Stomach (tissue), 19 donors: ENCODE measurements at places on chromosomes 4 and X. TPM values are rescaled to one million over a fixed set of nuclear protein-coding genes. Genes with fewer than 3 reads are reported as not detected.

Gene UNC5C
- total RNA-seq = 14.3 TPM

Gene DCHS2
- total RNA-seq = not detected

Gene MAGEA2B
- not detected for total RNA-seq

Gene ATP1B4
- not detected for total RNA-seq

Gene RGS12
- total RNA-seq = 32.9 TPM

Gene DMRTC1
- total RNA-seq = not detected

Gene USP46
- total RNA-seq = 2.7 TPM

Gene GK
- total RNA-seq = 11.0 TPM

Gene SLC10A4
- total RNA-seq = not detected

Gene PCDH19
- 1.3 TPM for total RNA-seq

Gene SLC38A5
- total RNA-seq = 18.2 TPM

Gene SLC9B1
- 3.7 TPM for total RNA-seq

Gene DNAAF6
- 1.3 TPM for total RNA-seq

Gene WAS
- total RNA-seq = 2.3 TPM

Gene ARAF
- total RNA-seq = 135 TPM

Gene NSG1
- total RNA-seq = 1.2 TPM

Gene C4orf50
- total RNA-seq = 1.2 TPM

Gene ODAPH
- total RNA-seq = not detected

Gene GNL3L
- total RNA-seq = 19.4 TPM

Gene SLC6A8
- total RNA-seq = 19.1 TPM

Gene TKTL2
- not detected for total RNA-seq

Gene GPR143
- total RNA-seq = not detected

Gene SATL1
- total RNA-seq = not detected

Gene ITM2A
- total RNA-seq = 38.8 TPM

Gene ZBTB49
- 7.3 TPM for total RNA-seq

Gene DUSP9
- not detected for total RNA-seq

Gene MAGEB10
- not detected for total RNA-seq

Gene GPAT3
- total RNA-seq = 15.8 TPM

Gene VEGFD
- total RNA-seq = not detected

Gene HSPA4L
- total RNA-seq = 17.0 TPM

Gene ZDHHC15
- 0.58 TPM for total RNA-seq

Gene TBX22
- total RNA-seq = not detected

Gene ZNF718
- 18.2 TPM for total RNA-seq

Gene USP9X
- total RNA-seq = 49.6 TPM

Gene MAP3K15
- total RNA-seq = not detected

Gene UGT2A3
- not detected for total RNA-seq

Gene AMBN
- not detected for total RNA-seq

Gene CNGA1
- 2.8 TPM for total RNA-seq

Gene SPANXA1
- total RNA-seq = not detected

Gene ARMCX4
- total RNA-seq = 3.1 TPM

Gene CITED1
- not detected for total RNA-seq

Gene PRDX4
- 84.6 TPM for total RNA-seq

Gene LDB2
- 63.3 TPM for total RNA-seq

Gene RAB41
- not detected for total RNA-seq

Gene LANCL3
- total RNA-seq = 0.58 TPM

Gene ASB9
- 201 TPM for total RNA-seq

Gene CTAG2
- total RNA-seq = not detected

Gene TLR2
- total RNA-seq = 22.5 TPM

Gene GLUD2
- 1.7 TPM for total RNA-seq
